Myocyte (in vitro differentiated cells): ENCODE measurements at places on chromosomes 2 and 18. TPM values are rescaled to one million over a fixed set of nuclear protein-coding genes. Genes with fewer than 3 reads are reported as not detected.

CTIF gene
- 24.9 and 29.1 TPM in 2 replicates for total RNA-seq

NT5DC4 gene
- not detected in 2 replicates for total RNA-seq

CD302 gene
- 5.7 and 6.3 TPM in 2 replicates for total RNA-seq

SERPINB4 gene
- total RNA-seq: not detected in 2 replicates

IL1RN gene
- not detected in 2 replicates for total RNA-seq

SERPINB5 gene
- total RNA-seq: not detected in 2 replicates

RFTN2 gene
- 6.2 and 6.8 TPM in 2 replicates for total RNA-seq

OTOS gene
- not detected in 2 replicates for total RNA-seq

BBS5 gene
- total RNA-seq: 4.4 and 5.8 TPM in 2 replicates

CACNB4 gene
- total RNA-seq: 0.31 and 0.91 TPM in 2 replicates

GBX2 gene
- total RNA-seq: 0.26 TPM in 1 of 2 replicates, not detected in the other

ARHGAP15 gene
- total RNA-seq: not detected in 2 replicates

EPB41L3 gene
- total RNA-seq: not detected in 2 replicates

DNA sequence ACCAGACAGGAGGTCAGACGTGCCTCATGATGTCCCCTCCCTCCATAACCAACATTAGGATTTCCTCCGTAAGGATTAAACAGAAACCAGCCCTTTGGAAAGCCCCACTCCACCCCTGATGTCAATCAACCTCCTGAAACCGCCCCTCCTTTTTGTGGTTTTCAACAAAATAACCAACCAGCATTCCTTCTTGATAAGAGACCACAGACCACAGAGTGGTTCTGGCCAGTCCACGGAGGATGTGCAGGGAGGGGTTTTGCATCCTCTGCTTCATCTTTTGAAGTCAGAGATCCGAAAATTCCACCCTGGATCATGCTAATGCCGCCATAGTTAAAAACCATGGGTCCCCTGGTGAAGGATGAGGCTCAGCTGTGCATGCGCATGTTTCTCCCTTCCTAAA, 180.0 kb upstream of the CCDC150 start:
- peak; percentile 78 for DNase-seq

- DNase-seq: no peak
These were observed 12.6 kb upstream of the POLE4 start for GRCh38 chr2:74945788-74946331.

DNA sequence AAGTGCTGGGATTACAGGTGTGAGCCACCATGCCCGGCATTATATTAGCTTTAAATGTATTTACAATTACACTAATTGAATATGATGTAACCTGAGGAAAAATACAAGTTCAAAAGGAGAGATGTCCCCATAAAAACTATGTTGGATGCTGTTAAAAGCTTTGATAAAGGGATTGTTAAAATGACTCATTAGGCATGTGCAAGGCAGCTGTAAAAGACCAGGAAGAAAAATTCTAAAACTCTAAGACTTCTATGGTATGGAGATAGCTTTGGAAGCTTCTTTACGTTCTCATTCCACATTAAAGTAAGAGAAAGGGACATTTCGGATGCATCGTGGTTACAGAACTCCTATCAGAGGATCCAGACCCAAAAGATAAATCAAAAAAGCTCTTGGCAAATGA, 50.3 kb downstream of the CYB5A start:
- DNase-seq: no peak

DNA sequence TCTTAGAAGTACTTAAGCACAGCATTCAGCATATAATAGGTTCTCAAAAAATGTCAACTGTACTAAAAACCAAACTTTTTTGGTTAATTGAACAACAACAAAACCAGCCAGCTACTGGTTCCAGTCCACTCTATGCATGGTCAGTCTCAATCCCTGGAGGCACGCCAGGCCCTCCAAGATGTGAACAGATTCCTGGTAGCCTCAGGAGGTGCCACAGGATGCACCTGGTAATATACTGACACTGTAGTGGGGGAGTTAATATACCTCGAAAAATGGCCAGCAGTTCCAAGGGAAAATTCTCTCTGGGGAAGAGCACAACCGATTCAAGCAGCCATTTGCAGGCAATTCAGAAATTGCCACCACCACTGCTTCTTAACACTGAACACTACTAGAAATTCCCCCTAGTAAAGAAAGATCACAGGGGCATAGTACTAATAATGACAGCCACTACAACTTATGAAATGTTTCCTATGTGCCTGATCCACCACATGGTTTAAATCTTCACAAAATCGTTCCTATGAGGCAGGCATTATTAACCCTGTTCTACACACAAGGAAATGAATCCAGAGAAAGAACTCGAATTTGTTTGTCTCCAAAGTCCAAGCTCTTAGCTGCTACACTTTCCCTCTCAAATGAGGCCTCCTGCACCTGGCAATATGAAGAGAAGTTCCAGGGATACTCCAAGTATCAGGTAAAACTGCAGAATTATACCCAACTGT, 3.4 kb downstream of the MGAT4A start:
- no peak for DNase-seq

DNA sequence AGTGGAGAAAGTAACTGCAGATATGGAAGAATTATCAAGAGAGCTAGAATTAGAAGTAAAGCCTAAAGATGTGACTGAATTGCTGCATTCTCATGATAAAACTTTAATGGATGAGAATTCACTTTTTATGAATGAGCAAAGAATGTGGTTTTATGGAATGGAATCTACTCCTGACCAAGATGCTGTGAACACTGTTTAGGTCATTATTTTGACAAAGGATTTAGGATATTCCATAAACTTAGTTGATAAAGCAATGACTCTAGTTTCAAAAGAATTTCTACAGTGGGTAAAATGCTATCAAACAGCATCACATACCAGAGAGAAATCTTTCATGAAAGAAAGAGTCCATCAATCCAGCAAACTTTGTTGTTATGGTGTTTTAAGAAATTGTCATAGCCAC, 1317.7 kb upstream of the ACVR2A start:
- no peak for DNase-seq

DNA sequence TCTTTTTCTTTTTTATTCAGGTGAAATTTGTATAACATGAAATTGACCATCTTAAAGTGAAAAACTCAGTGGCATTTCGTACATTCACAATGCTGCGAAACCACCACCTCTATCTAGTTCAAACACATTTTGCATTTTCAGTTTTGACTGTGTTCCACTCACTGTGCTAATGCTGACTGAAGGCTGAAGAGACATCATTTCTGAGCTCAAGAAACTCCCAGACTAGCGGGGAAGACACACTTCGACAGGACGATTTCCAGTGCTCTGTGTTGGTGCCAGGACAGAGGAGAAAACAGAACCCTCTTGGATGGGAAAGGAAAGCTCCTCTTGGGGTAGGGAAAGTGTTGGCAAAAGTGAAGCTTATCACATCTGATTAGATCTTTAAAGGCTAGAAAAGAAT, 44.2 kb upstream of the CBLN2 start:
- DNase-seq: no peak

DNA sequence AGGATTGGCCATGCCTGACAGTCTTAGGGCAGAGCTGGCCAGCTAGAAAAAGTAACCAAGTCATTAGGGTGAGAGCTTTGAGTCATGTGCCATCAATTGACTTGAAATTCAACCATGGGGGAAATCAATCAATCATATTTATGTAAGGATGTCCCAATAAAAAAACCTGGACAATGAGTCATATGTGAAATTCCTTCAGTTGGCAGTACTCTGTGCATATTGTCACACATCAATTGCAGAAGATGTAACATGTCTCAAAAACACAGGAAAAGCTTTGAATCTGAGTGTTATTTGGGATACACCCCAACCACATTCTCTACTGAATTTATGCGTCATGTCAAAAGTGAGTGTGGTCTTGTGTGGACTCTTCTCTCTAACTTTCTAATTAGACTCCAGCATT, 1004.1 kb upstream of the NRXN1 start:
- no peak for DNase-seq

GRCh38 chr2:101983928-101984327, 7.8 kb upstream of the IL1R2 start:
- DNase-seq: no peak

GRCh38 chr2:72133721-72134407, 13.8 kb downstream of the CYP26B1 start:
- DNase-seq: no peak

DNA sequence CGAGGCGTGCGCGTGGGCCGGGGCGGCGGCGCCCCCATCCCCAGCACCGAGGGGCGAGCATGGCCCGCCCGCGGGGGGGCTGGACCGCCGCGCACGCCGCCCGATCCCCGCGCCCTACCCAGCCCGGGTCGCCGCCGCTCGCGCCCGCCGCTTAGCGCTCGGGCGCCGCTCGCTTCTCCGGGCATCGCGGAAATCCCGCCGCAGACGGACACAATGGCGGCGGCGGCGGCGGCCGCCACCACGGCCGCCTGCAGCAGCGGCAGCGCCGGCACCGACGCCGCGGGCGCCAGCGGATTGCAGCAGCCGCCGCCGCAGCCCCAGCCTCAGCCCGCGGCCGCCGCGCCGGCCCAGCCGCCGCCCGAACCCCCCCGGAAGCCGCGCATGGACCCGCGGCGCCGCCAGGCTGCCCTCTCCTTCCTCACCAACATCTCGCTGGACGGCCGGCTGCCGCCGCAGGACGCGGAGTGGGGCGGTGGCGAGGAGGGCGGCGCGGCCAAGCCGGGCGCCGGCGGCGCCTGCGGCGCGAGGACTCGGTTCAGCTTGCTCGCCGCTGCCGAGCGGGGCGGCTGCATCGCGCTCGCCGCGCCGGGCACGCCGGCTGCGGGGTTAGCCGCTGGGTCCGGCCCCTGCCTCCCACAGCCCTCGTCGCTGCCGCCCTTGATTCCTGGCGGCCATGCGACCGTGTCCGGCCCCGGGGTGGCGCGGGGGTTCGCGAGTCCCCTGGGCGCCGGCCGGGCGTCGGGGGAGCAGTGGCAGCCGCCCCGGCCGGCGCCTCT, 453 bp downstream of the CABLES1 start:
- DNase-seq: peak; percentile 44

- DNase-seq: no peak
These were observed 160.0 kb downstream of the BCL2 start for GRCh38 chr18:63159590-63159989.

GRCh38 chr2:233307565-233307964, at the start of gene SAG:
SAG (plus strand) TSS chr2:233307816; CDS start chr2:233309190, 1,374 bp downstream.
- DNase-seq: no peak

DNA sequence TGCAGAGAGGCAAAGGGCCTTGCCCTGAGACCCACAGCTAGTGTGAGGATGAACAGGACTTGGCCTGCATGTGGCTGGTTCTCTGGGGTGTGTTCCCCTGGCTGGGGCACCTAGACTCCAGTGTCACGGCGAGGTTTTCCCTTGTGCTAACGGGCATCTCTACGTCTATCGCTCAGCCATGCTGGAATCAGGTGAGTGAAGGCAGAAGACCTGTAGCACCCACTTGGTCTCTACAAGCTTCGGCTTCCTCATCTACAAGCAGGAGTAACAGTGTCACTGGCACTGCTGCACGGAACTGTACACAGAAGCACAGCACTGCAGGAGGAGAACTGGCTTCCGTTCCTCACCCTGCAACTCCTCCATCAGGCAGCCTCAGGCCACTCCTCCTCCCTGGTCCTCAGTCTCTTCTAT, 30.6 kb downstream of the HS1BP3 start:
- no peak for DNase-seq

GRCh38 chr2:121483021-121483420, 47.7 kb upstream of the RNU4ATAC start:
- no peak for DNase-seq

DNA sequence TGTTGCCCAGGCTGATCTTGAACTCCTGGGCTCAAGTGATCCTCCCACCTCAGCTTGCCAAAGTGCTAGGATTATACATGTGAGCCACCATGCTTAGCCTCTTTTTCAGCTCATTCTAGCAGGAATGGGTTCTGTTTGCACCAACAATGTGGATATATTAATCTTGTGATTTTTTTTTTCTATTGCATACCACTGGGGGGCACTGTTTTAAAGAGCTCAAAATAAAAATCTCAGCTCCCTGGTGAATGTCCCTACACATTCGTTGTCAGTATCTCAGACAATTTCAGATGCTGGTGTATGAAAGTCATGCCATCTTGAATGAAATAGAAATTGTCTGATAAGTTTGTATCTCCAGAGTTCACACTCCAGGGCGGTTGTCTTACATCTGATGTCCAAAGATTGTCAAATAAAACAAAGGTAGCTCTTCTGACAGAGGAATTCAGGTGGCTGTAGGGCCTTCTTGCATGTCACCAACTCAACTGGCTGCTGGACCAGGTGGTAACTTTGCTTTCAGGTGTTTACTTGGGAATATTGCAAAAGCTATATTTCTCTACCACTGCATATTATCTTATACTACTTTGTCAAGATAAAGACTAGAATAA, 3.1 kb upstream of the MATN3 start:
- peak; percentile 72 for DNase-seq

GRCh38 chr2:85327160-85327821, 498 bp downstream of the TGOLN2 start:
- peak; percentile 56 for DNase-seq

DNA sequence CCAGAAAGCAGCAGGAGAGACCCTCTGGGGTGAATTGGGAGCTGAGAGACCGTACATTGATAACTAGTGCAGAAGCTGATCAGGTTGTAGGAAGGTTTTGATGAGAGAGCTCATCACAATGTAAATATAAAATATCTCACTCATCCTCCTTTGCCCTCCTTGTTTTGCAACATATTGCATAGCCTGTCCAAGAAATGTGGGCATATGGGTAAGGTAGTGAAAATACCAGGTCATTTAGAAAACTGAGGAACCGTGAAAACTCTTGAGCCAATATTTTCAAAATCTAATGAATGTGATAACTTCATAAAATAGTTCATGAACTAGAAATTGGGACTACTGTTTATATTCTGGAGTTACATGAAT, 31.4 kb downstream of the C18orf54 start:
- no peak for DNase-seq

DNA sequence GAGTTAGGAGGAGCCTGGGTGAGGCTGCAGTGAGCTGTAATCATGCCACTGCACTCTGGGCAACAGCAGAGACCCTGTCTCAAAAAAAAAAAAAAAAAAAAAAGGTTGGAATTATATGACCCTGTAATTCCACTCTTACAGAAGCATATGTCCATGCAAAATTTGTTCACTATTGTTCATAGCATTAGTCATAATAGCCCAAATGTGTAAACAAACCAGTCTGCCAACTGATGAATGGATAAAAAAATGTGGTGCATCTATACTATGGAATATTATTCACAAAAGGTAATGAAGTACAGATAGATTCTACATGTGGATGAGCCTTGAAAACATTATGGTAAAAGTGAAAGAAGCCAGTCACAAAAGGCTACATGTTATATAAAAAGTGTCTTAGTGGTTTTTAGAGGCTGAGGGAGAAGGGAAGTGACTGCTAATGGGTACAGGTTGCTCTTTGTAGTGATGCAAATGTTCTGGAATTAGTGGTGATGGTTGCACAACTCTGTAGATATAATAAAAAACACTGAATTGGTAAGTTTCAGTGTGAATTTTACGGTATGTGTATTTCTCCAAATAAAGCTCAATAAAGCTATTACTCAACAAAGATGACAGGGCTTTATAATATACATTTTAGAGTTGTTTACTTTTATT, 9.4 kb downstream of the COA5 start:
- DNase-seq: no peak

DNA sequence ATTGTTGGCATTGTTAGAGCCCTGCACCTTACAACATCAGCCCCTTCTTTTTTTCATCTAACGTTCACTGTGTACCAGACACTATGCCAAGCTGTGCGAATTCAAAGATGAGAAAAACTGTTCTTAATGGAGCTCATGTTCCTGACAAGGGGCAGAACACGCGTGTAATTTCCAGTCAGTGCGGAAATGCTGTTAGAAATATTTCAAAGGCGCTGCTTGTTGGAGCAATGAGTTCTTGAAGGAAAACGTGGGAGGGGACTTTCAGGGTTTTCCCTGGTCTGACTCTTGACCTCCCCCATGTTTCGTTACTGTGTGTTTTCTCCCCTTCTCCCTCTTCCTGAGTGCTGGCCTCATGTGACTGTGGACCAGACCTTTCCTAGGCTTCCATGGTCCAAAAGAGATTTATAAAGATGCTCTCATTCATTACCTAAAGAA, 1.5 kb downstream of the MTHFD2 start:
- no peak for DNase-seq
